Pulmonary artery endothelial cell (primary cell): ENCODE measurements at places on chromosomes 2 and 18. TPM values are rescaled to one million over a fixed set of nuclear protein-coding genes. Genes with fewer than 3 reads are reported as not detected.

MROH2A gene
- not detected in 2 replicates for total RNA-seq

SPRED2 gene
- total RNA-seq = 1.6 and 2.2 TPM in 2 replicates

BOLL gene
- total RNA-seq = not detected in 2 replicates

KIF5C gene
- total RNA-seq = under 0.01 and 0.18 TPM in 2 replicates

IER3IP1 gene
- 40.7 and 67.9 TPM in 2 replicates for total RNA-seq

TEKT4 gene
- total RNA-seq = not detected in 2 replicates

LAMA3 gene
- total RNA-seq = 4.7 and 5.5 TPM in 2 replicates

ZSCAN30 gene
- total RNA-seq = 11.3 and 11.9 TPM in 2 replicates
